ENCODE measurements at places on chromosomes 7 and 10.

DNA sequence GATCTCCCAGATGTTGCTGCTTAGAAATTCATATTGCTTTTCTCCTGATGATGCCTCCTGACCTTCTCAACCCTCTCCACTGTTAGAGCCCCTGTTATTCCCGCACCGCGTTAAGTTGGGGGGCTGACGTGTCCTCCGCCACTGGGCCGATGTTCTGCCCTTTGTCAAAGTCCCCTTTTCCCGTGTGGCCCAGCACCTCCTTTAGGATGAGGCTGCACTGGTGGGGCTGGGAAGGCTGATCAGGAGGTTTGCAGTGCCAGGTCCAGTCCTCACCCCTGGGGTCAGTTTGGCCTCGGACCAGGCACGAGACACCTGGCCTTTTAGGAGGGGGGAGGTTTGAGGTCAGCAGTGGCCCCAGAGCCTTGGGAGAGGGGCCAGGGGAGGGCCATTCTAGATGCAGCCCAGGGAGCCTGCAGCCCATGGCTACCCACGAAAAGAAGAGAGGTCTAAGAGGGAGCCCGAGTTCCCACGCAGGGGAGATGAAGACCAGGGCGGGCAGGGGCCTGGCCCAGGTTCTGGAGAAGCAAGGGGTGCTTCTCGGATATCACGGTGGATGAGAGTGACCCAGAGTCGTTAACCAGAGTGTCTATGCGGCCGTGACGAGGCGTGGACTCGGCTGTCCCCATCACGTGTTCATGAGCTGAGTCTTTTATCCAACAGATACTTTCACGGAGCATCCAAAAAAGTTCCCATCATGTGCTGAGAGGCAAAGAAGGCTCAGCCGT is 150.4 kb downstream of the DNAJB6 start:
- no peak for DNase-seq

DNA sequence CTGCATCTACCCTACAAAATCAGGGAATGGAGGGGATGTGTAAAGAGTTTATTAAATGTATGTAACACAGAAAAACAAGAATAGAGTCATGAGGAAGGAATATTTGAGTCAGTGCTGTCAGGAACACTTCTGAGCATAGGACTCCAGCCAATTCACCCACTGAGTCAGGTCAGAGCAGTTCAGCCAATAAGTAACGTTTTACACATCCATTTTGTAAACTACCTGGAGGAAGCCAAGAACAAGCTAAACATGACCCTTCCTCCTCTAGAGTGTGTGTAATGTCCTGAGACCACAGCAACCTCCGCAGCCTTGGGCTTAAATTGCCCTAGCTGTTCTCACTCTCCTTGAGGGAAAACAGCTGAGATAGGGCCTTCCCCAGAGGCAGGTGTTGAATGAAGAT is 691.5 kb upstream of the LRRN3 start:
- DNase-seq, result no peak

DNA sequence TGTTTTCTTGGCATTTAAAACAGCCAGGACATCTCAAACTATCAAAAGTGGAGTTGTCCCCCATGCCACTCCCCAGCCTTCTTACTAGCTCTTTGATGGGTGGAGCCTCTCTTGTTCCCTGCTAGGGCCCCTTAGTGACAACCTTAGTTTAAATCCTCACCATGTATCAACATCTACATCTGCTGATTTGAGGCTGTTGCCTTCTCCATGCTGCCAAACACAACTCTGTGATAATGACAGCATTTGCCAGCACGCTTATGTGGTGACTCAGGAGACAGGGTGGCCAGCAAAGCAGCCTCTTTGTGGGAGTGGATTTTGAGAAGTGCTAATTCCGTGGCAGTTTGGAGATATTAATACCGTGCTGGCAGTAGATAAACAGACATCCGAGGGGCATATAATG is 145.4 kb downstream of the LRRC4 start:
- DNase-seq, result no peak

- no peak for DNase-seq
Observed at GRCh38 chr10:34956756-34957155, 133.4 kb downstream of the CUL2 start.

DNA sequence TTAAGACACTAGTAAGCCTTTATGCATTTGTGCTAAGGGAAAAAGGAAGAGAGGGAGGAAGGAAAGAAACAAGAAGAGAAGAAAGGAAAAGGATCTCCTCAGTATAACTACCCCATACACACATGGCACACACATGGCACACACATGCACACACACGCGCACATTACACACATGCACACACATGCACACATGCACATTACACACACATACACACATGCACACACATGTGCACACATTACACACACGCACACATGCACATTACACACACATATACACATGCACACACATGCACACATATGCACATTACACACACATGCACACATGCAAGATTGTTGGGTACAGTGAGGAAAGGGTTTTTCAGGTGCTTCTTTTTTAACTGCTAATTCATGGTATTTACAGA is 311.2 kb downstream of the SKIDA1 start:
- DNase-seq, result no peak

DNA sequence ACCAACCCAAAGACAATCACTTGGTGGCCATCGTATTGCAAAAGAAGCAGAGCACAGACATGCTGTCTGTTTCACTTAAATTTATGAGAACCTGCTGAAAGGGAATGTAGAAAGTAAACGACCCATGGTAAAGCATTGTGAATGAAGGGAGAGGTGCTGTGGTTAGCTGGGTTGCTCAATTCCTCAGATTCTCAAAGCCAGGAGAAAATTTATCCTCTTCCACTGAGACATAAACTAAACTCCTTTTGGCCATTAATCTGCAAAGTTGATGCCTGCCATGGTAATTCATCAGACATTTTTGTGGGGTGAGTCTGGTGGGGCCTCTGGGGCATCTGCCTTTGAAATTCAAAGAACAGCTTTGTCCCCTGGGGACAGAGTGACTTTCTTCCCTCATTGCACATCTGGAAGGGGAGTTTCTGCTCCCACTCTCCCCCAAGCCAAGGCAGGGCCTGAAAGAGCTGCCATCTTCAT is 951.0 kb downstream of the LRMDA start:
- DNase-seq, result no peak

DNA sequence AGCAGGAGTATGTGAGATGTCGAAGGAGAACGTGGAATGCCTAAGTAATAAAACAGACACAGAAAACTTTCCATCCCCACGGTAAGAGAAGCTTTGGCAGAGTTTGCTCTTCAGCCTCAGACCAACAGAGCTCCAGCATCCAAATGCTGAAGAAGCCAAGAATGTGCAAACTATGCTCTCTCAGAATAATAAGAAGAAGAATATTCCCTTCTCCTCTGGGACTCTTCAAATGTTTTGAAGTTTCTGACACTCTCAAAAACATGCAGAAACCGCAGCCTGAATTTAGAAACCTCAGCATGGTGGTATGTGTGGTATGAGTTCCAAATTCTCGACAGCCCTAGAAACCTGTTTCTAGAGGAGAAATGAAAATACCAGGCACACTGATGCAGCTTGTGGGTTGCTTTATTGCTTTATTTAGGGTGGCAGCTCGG is 113.3 kb downstream of the KCNMA1 start:
- DNase-seq, result no peak

DNA sequence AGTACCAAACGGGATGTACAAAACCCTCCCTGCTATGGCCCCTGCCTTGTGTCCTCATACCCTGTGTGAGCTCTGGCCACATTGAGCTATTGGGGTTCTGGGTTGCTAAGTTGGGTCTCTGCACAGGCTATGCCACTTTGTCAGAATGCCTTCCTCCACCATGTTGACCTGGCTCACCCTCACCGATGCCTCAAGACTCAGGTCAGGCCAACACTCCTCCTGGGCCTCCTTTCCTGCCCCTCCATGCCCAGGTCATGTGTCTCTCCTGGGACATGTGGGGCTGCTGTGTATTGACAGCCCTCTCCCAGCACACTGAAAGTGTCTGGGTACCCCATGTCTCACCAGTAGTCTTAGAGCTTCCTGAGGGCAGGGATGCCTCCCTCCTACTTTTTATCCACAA is 14.6 kb downstream of the TRPV5 start:
- DNase-seq, result no peak

- no peak for DNase-seq
Observed at GRCh38 chr10:66637273-66638036, 288.4 kb upstream of the LRRTM3 start.

GRCh38 chr7:26419198-26419597 is 127.5 kb downstream of the SNX10 start:
- DNase-seq, result no peak

GRCh38 chr7:42126475-42127231 is 110.4 kb downstream of the GLI3 start:
- DNase-seq, result no peak

All from effector memory CD8-positive, alpha-beta T cell (primary cell).